ENCODE measurements at places on chromosomes 2 and 18. TPM values are rescaled to one million over a fixed set of nuclear protein-coding genes. Genes with fewer than 3 reads are reported as not detected.

OSBPL1A gene
- 53.5 TPM for total RNA-seq

AQP12A gene
- not detected for total RNA-seq

BMP10 gene
- total RNA-seq: not detected

CLEC4F gene
- total RNA-seq: 0.14 TPM

NT5DC4 gene
- total RNA-seq: not detected

EVA1A gene
- not detected for total RNA-seq
